NCI-H146 (cell line): ENCODE measurements at places on chromosomes 7 and 10.

DNA sequence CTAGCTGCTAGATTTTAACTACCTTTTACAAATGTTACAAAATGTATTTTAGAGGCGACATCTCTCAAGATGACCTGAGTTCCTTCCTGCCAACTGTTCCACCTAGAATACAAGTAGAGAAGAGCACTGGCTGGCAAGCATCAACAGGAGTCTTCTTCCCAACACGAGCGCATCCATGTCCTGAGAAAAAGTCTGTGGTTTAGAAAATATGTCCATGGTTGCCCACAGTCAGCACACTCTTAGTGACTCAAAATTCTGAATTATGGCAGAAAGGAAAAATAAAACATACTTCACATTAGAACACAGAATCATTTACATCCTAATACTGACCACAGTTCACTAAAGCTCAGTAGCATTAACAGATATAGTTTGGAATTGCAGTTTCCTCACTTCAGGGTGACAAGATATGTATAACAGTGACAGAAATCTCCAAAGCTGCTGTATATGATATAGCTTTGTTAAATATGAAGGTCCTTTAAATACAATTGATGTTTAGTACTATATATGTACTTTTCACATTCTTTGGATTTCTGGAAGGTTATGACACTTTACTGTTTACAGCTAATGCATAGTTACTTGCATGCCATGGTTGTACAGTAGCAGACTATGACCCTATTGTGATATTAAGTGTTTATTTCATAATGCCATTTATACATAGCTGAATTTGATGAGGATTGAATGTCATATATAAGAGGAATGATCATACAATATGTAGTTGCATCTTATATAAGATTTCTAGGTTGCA lies 327.1 kb downstream of the GFRA1 start:
- DNase-seq, result no peak

DNA sequence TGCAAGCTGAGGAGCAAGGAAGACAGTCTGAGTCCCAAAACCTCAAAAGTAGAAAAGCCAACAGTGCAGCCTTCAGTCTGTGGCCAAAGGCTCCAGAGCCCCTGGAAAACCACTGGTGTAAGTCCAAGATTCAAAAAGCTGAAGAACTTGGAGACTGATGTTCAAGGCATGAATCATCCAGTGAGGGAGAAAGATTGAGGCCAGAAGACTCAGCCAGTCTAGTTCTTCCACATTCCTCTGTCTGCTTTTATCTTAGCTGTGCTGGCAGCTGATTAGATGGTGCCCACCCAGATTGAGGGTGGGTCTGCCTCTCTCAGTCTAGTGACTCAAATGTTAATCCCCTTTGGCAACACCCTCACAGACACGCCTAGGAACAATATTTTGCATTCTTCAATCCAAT lies 20.1 kb upstream of the MDFIC start:
- no peak for DNase-seq

- peak; percentile 27 for DNase-seq
Measured at GRCh38 chr10:34732926-34733325, 82.2 kb downstream of the PARD3 start.

DNA sequence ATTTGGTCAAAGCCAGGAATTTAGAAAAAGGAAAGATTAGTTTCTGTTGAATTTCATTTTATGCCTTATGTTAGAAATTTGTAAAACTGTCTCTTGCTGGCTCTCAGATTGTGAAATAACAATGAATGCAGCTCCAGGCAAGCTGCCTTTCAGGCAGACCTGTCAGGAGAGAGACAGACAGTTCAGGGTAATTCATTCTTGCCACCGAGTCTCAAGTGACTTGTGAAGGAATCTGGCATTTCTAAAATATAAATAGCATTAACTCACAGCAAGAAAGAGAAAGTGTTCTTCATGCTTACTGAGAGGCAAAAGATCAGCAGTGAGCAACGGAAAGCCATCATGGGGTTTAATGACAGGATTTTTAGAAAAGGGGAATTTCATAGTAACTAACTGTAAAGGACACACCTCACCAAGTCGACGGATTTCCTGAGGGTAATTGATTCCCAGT lies 442.3 kb upstream of the AKR1E2 start:
- DNase-seq, result no peak

- DNase-seq, result no peak
Measured at GRCh38 chr7:25062380-25062779, 62.7 kb downstream of the CYCS start.

- DNase-seq, result no peak
Measured at GRCh38 chr7:97078023-97078969, 39.2 kb upstream of the SDHAF3 start.

DNA sequence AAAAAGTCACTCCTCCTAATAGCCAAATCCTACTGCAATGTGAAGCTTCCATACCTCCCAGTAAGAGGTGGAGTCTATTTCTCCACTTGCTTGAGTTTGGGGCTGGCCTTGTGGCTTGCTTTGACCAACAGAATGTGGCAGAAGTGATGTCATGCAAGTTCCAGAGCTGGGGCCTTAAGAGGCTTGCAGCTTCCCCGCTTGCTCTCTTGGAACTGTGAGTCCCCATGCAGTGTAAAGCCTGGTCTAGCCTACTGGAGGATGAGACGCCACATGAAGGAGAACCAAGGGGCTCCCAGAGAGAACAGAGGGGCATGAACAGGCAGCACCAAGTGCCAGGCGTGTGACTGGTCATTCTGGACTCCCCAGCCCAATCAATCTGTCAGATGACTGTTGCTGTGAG lies 58.6 kb upstream of the OPALIN start:
- peak; percentile 3 for DNase-seq

- no peak for DNase-seq
Measured at GRCh38 chr7:128356546-128357216, 4.8 kb downstream of the PRRT4 start.

- no peak for DNase-seq
Measured at GRCh38 chr10:122053314-122053713, 64.4 kb downstream of the TACC2 start.

- no peak for DNase-seq
Measured at GRCh38 chr10:104659809-104660208, 18.7 kb downstream of the SORCS3 start.

DNA sequence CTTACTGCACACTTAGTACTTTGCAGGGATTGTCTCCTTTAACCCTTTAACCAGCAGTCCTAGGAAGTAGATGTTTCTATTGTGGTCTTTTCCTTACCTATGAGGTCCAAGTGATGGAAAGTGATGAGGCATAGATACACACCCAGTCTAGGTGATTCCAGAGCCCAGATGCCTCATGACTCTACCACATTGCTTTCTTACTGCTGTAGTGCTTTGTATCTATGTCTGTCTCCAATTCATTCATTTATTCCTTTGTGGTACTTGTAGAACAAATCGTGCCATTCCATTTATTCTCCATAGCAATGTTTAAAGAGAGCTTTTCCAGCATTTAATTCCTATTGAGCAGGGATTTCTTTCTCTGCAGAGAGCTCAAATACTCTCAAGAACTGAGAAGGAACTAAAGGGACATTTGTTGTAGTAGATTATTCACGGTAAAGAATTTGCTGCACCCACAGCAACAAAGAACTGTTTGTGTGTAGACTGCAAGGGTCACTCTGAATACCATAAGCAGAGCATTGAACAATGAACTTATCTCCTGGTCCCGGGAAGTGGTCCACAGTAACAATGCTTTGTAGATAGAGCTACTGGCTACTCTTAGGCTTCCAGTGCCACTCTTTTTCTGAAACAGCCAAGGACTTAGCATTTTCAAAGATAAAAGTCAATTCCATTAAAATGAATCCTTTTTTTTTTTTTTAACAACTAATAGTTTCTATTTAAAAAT lies 337.0 kb downstream of the PTEN start:
- DNase-seq, result no peak

DNA sequence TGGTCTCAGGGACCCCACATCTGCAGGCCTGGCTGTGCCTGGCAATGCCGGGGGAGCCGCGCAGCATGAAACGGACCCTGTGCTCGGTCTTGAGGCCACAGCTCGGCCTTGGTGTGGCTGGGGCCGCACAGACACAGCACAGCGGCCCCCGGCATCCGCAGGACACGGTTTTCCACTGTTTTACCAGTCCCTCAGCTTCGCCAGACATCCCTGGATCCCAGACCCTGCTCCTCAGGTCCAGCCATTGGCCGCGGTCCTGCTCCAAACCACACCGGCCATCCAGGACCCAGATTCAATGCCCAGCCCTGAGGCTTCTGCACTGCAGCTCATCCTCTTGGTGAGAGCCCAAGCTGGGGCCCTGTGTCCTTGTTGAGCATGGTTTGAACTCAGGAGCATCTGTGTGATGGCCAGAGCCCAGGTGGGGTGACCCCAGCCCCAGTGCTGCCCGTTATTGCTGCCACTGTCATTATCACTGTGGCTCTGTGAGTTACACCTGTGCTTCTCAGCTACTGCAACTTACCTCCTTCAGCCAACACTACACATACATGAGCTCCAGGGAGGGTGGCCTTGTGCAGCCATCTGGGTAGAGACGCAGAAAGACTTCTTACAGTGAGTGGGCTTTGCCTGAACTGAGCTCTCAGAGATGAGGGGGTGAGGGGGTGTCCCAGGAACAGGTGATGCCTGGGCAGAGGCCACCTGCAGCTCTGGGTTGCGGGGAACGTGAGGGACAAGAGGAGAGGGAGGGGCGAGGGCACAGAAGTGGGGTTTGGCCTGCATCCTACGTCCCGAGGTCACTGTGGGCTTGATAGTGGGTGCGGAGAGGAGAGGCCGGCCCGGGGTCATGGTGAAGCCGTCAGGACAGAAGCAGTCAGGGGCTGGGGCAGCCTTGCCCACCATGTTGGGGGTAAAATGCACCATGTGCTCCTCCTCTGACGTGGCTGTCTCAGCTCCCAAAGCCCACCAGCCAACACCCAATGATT lies 567.6 kb downstream of the PTPRN2 start:
- no peak for DNase-seq

- peak; percentile 71 for DNase-seq
Measured at GRCh38 chr10:3172081-3172445, 519 bp downstream of the PITRM1 start.

DNA sequence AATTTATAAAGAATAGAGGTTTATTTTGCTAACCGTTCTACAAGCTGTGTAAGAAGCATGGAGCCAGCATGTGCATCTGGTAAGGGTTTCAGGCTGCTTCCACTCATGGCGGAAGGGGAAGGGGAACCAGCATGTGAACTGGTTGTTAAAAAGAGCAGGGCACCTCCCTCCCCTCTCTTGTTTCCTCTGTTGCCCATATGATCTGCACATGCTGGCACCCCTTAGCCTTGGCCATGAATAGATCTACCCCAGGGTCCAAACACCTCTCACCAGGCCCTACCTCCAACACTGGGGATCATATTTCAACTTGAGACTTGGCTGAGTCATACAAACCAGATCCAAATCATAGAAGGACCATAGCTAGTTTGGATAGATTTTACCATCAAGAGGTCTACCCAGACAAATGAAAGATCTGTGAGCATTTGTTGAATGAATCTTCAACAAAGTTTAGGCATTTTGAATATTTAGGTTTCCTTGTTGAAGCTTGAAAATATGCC lies 36.0 kb upstream of the NRP1 start:
- no peak for DNase-seq

DNA sequence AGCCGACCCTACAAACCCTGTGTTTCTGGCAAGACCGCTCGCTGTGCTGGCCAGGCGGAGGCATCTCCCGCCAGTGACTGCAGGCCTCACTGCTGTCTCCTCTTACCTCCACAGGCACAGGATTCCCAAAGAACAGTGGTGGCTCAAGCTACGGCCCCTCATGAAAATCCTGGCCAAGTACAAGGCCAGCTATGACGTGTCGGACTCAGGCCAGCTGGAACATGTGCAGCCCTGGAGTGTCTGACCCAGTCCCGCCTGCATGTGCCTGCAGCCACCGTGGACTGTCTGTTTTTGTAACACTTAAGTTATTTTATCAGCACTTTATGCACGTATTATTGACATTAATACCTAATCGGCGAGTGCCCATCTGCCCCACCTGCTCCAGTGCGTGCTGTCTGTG lies 36.2 kb downstream of the PITRM1 start:
- no peak for DNase-seq

GRCh38 chr7:88361357-88361756 lies 54.7 kb upstream of the STEAP4 start:
- no peak for DNase-seq

DNA sequence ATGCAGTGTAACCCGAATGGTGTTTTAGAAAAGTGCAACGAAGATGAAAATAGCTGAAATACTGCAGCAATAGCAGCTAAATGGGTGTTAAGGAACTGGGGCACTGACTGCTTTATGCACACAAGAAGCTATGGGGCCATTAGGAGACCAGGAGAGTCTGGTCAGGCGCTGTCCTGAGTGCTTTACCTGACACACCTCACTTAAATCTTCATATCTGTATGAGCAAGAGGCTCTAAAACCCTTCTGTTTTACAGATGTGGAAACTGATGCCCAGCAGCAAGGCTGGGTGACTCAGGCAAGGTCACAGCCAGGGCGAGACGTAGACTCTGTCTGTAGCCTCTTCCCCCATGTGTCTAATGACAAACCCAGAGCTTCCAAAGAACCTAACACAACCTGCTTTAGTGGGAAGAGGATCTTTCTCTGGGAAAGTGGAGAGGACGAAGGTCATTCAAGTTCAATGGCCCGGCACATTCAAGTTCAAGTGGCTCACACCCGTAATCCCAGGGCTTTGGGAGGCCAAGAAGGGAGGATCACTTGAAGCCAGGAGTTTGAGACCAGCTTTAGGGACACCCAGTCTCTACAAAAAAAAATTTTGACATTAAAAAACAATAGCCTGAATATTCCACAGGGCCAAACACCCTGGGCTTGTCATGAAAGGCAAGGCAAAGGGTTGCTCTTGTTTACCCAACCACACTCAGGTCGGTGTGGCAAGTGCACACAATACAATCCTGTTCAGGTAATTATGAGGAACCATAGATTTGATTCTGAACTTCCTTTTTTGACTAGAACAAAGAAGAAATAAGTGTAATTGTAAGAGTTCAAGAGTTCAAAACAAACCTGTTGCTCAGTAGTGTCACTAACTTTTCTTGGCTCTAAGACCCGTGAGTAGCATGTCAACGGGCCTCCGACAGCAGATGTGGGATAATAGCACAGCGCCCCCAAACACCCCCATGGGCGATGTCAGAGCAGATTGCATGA lies 53.7 kb upstream of the KLF6 start:
- no peak for DNase-seq

DNA sequence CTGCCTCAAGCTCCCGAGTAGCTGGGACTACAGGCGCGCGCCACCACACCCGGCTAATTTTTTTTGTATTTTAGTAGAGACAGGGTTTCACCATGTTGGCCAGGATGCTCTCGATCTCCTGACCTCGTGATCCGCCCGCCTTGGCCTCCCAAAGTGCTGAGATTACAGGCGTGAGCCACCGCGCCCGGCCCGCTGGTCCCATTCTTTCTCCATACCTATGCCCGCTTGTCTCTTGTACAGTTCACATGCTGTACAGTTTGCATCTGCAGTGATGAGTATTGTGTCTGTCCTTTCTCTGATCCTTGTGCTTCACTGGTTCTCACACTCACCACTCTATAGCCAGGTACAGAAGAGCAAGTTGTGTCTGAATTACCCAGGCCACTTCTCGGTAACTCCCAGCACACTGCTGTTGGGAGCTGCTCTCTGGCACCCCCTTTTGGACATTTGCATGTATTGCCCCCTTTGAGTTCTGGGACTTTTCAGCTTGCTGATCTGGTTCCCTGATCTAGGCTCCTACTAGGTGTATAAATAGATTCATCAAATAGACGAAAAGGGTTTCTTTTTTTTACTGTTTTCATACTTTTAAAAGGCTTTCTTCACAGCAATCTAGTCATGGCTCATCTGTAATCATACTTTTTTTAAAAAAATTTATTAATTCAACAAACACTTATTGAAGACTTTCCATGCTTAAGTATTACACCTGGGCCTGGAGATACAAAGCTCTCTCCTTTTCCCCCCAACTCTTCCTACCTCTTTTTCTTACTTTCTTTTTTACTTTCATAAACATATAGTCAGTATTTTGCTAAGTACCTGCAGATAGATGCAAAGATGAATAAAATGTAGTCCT lies 53.5 kb downstream of the AOAH start:
- DNase-seq, result peak; percentile 66

GRCh38 chr7:100195222-100195621 lies 17.5 kb downstream of the STAG3 start:
- DNase-seq, result peak; percentile 9
